ENCODE measurements at places on chromosomes 2 and 18. TPM values are rescaled to one million over a fixed set of nuclear protein-coding genes. Genes with fewer than 3 reads are reported as not detected.

DNA sequence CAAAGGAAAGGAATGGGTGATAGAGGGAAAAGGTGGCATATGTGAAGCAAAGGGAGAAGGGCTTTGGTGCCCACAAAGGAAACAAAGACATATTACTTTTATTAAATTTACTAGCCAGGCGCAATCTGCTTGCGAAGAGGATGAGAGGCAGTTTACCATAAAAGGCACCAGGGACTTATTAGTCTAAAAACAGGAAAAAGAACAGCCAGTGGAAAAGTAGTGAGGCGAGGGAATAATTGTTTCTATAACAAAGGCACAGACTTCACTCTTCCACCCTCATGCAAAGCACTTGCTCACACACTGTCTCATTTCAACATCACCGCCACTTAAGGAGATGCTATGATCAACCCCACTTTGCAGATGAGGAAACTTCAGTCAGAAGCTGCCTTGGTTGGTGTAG is 210.5 kb downstream of the ALPK2 start:
- DNase-seq: no peak
- no peaks in the 10 kb centered on the region for H3K27me3 ChIP-seq
- no peaks in the 10 kb centered on the region for H3K4me1 ChIP-seq
- no peaks in the 10 kb centered on the region for H3K36me3 ChIP-seq
- H3K4me3 ChIP-seq: no peak overlapping the region

DNA sequence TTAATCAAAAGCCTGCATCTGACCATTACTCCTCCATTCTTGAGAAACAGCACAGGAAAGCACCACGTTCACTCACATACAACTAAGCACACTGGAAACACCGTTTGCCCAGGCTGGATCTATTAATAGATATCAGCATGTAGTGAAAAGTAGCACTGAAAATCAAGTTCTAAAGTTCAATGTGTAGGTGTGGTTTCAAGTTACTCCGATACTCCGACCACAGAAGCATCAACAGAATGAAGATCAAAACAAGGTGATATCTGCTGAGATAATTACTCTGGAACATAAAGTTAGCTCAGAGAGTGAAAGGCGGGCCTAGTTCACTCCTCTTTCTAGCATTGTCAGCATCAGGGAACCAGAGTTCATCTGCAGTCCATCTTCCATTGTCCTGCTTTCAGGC is 1367.4 kb upstream of the ACVR2A start:
- H3K27ac ChIP-seq: no peak overlapping the region
- H3K4me1 ChIP-seq: no peaks in the 10 kb centered on the region
- H3K27me3 ChIP-seq: no peaks in the 10 kb centered on the region
- H3K4me3 ChIP-seq: no peak overlapping the region

DNA sequence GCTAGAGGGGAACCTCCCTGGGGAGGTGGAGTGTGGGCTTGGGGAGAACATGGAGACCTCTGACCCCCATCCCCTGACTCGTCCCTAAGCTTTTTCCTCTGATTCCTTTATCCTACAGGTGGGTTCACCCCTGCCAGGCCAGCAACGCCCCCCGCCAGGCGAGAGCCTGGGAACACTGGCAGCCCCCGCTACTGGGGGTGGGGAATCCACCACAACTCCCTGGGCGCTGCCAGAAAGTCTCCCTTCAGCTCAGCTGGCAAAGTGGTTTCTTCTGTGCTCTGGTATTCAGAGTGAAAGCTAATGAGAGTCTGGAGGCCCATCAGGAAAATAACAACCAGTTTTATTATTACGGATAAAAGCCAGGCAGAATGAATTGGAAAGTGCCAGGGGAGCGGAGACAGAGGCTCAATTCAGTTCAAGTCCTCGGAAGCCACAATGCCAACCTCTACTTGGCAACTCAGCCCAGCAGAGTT is 2.8 kb downstream of the DIPK1C start:
- H3K27ac ChIP-seq: no peak overlapping the region
- H3K27me3 ChIP-seq: peaks cover 3% of the 10 kb centered on the region
- DNase-seq: no peak
- H3K4me3 ChIP-seq: no peak overlapping the region

RPRM gene
- total RNA-seq: 4.0 TPM

- H3K27me3 ChIP-seq: no peaks in the 10 kb centered on the region
- H3K4me1 ChIP-seq: no peaks in the 10 kb centered on the region
- no peak overlapping the region for H3K27ac ChIP-seq
- H3K36me3 ChIP-seq: no peaks in the 10 kb centered on the region
- no peak overlapping the region for H3K4me3 ChIP-seq
Measured at GRCh38 chr2:110980339-110981062, 140.2 kb upstream of the BCL2L11 start.

DNA sequence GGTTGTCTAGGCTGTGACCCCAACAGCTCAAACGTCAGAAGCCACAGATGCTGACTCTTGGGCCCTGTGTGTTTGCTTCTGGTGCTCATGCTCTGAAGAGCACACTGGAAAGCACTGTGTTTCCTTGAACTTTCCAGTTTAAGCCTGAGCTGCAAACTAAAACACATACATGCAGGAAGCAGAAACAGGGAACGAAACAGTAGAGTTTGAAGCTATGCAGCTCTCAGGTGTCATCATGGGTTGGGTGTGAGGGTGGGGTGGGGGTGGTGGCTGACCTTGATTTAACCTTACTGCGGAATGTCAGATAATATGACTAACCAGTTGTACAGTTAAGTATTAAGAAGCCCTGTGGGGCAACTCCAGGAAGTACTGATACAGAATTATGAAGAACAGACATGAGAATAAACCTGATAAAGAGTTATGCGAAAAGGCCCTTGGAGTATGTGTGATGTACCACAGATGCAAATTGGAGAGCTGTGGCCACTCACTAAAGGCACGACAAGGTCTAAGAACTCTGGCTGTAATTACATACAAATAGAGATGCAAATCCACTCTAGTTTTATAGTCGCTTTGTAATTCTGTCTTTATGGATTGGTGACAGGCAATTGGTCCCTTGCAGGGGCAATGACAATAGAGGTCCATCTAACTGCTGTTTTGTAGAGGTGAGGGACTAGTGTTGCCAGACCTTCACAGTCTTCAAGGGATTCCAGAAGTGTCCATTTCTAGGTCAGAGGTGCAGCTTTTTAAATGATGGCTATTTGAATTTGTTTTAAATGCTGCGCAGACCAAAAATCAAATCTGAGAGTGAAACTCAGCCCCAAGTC is 273.1 kb downstream of the NAPG start:
- DNase-seq: no peak
- H3K4me1 ChIP-seq: no peaks in the 10 kb centered on the region
- H3K27ac ChIP-seq: no peak overlapping the region
- H3K36me3 ChIP-seq: no peaks in the 10 kb centered on the region

CRYGD gene
- not detected for total RNA-seq

FBXO48 gene
- 0.98 TPM for total RNA-seq

POLR1B gene
- 7.8 TPM for total RNA-seq

HOXD12 gene
- not detected for total RNA-seq

AFF3 gene
- 8.2 TPM for total RNA-seq

GRCh38 chr2:191304939-191305875 is 60.0 kb downstream of the MYO1B start:
- H3K36me3 ChIP-seq: no peaks in the 10 kb centered on the region
- peak overlapping the region; percentile 79 for H3K27ac ChIP-seq
- DNase-seq: no peak
- no peak overlapping the region for H3K4me3 ChIP-seq
- no peaks in the 10 kb centered on the region for H3K4me1 ChIP-seq

GRCh38 chr2:147098940-147099339 is 745.9 kb upstream of the ACVR2A start:
- H3K27me3 ChIP-seq: no peaks in the 10 kb centered on the region
- no peak for DNase-seq
- H3K4me1 ChIP-seq: no peaks in the 10 kb centered on the region
- H3K36me3 ChIP-seq: no peaks in the 10 kb centered on the region
- no peak overlapping the region for H3K4me3 ChIP-seq

EN1 gene
- total RNA-seq: 0.29 TPM

- no peaks in the 10 kb centered on the region for H3K27me3 ChIP-seq
- no peak overlapping the region for H3K4me3 ChIP-seq
- no peaks in the 10 kb centered on the region for H3K36me3 ChIP-seq
- DNase-seq: no peak
- no peak overlapping the region for H3K27ac ChIP-seq
Measured at GRCh38 chr2:111624411-111625156, 259.4 kb downstream of the ANAPC1 start.

- H3K4me3 ChIP-seq: no peak overlapping the region
- H3K36me3 ChIP-seq: no peaks in the 10 kb centered on the region
- DNase-seq: no peak
- no peaks in the 10 kb centered on the region for H3K4me1 ChIP-seq
- no peaks in the 10 kb centered on the region for H3K27me3 ChIP-seq
Measured at GRCh38 chr2:146123256-146123655, 1603.3 kb upstream of the ZEB2 start.
